ENCODE measurements at places on chromosomes 2 and 18. TPM values are rescaled to one million over a fixed set of nuclear protein-coding genes. Genes with fewer than 3 reads are reported as not detected.

ABCG8 gene
- total RNA-seq = not detected

DSC2 gene
- 17.2 TPM for total RNA-seq

CCDC141 gene
- total RNA-seq = 25.7 TPM

SLC1A4 gene
- total RNA-seq = 12.2 TPM

VIT gene
- 0.32 TPM for total RNA-seq

ALPP gene
- 9.5 TPM for total RNA-seq

PRKAG3 gene
- not detected for total RNA-seq

DNA sequence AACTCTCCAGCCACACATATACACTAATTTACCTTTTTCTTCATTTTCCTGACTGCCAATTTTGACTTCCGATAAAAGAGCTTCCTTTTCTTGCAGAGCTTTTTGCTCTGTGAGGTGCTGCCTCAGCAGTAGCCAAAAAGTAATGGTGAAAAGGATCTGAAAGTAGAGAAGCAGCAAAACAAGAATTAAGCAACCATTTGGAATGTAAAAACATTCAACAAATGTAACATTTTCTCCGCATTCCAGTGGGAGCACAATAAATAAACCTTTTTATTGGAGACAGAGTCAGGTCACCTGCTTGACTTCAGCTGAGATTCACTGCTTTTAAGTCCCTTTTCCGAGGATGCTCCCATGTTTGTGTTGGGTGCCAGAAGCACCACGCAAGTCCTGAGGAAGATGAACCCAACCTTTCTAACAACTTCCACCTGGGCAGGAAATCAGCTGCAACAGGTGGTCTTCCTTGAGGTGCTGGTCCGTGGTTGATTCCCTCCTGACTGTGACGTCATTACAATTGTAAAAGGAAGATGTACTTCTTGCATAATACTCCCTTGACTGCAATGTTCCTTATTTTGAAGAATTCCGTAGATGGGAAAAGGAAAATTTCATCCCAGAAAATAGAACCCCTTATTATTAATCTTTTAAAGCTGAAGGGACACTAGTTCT is 265.5 kb downstream of the NAPG start:
- no peaks in the 10 kb centered on the region for H3K27me3 ChIP-seq
- no peaks in the 10 kb centered on the region for H3K36me3 ChIP-seq
- no peak overlapping the region for H3K27ac ChIP-seq
- H3K4me3 ChIP-seq = no peak overlapping the region
- no peak for DNase-seq

- H3K4me3 ChIP-seq = no peak overlapping the region
- no peaks in the 10 kb centered on the region for H3K36me3 ChIP-seq
- no peak overlapping the region for H3K27ac ChIP-seq
- H3K4me1 ChIP-seq = no peaks in the 10 kb centered on the region
- H3K27me3 ChIP-seq = no peaks in the 10 kb centered on the region
- no peak for DNase-seq
Measured at GRCh38 chr2:7816233-7816632, 865.6 kb upstream of the ID2 start.

- no peaks in the 10 kb centered on the region for H3K4me1 ChIP-seq
- H3K27ac ChIP-seq = no peak overlapping the region
- no peaks in the 10 kb centered on the region for H3K27me3 ChIP-seq
- peak; percentile 57 for DNase-seq
- no peak overlapping the region for H3K4me3 ChIP-seq
Measured at GRCh38 chr18:48820483-48821250, 130.1 kb downstream of the SMAD7 start.

DNA sequence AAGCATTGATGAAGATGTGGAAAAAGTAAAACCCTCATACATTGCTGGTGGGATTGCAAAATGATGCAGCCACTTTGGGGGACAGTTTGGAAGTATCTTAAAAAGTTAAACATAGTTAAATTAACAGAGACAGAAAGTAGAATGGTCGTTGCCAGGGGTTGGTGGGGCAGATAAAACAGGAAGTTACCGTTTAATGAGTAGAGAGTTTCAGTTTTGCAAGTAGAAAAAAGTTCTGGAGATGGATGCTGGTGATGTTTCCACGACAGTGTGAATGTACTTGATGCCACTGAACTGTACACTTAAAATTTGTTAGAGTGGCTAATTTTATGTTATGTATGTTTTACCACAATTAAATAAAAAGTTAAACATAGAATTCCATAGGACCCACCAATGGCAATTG is 44.5 kb upstream of the EGR4 start:
- no peaks in the 10 kb centered on the region for H3K27me3 ChIP-seq
- no peak for DNase-seq
- no peak overlapping the region for H3K27ac ChIP-seq
- no peaks in the 10 kb centered on the region for H3K36me3 ChIP-seq

DNA sequence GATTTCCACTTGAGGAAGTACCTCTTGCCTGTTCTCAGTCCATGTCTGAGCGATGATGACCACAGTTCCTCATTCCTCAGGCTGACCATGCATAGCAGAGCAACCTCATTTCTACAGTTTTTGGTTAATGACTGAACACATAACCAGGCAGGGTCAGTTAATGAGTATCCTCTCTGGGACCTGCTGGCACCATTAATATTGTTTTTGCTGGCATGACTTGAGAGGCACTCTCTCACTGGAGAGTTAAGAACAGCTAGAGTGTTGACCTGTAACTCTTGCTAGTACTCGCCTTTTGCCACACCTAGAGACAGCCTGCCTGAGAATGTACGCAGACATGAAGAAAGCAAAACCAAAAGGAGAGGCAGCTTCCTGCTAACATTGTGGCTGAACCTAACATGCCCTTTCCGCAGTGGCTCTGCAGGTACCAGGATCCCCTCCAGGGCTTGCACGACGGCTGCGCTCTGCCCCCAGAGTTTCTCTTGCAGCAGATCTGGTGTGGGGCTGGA is 23.9 kb downstream of the PECR start:
- H3K4me3 ChIP-seq = peak overlapping the region; percentile 22
- peak; percentile 67 for DNase-seq
- H3K27ac ChIP-seq = peak overlapping the region; percentile 73
- H3K27me3 ChIP-seq = no peaks in the 10 kb centered on the region
- peaks cover 12% of the 10 kb centered on the region for H3K36me3 ChIP-seq
- peaks cover 10% of the 10 kb centered on the region for H3K4me1 ChIP-seq

DNA sequence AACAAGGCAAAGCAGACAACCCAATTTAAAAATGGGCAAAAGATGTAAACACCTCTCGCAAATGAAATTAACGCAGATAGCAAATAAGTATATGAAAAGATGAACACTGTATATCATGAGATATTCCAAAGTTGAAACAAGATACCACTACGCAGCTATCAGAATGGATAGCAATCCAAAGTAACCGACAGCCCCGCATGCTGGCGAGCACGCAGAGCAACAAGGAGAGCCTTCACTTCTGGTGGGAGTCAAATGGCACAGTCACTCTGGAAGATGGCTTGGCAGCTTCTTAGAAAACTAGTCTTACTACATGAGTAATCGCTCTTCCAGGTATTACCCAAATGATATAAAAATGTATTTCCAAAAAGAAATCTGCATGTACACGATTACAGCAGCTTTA is 1.4 kb downstream of the NDUFA10 start:
- no peak for DNase-seq
- peak overlapping the region; percentile 99 for H3K4me3 ChIP-seq
- peaks cover 15% of the 10 kb centered on the region for H3K4me1 ChIP-seq
- no peak overlapping the region for H3K27ac ChIP-seq

DNA sequence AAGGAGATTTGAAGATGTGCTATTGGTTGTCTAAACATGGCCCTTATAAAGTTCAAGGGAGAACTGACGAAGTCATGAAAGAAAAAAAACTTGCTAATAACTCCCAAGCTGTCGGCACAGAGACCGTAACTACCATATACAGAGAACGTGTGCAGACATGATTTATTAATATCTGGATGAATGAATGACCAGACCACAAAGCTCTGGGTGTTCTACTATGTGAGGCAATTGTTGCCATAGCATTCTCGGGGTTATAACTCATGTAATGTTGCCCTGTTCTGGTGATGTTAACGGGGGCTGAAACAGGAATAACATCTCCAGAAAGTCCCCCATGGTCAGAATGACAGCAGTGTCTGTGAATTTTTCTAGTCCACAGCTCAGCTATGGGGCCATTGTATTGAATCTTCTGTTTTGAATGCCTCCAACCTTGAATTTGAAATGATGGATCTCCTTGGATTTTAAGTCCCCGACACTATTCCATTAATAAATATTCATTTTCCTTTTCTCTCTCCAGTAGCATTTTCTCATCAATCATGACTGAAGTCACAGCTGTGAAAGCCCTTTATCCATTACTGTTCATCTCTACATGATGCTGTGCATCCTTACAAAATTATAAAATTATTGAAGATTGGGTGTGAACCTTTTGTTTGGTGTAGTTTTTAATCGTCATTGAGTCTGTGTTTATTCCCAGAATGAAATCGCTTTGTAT is 483.4 kb upstream of the KLHL29 start:
- no peak overlapping the region for H3K27ac ChIP-seq
- no peak overlapping the region for H3K4me3 ChIP-seq
- H3K27me3 ChIP-seq = no peaks in the 10 kb centered on the region
- DNase-seq = no peak
- no peaks in the 10 kb centered on the region for H3K36me3 ChIP-seq
- H3K4me1 ChIP-seq = no peaks in the 10 kb centered on the region

GRCh38 chr2:181393472-181393871 is 63.7 kb upstream of the ITGA4 start:
- H3K4me1 ChIP-seq = no peaks in the 10 kb centered on the region
- H3K27ac ChIP-seq = peak overlapping the region; percentile 44
- no peak for DNase-seq
- no peaks in the 10 kb centered on the region for H3K27me3 ChIP-seq
- H3K36me3 ChIP-seq = no peaks in the 10 kb centered on the region

DNA sequence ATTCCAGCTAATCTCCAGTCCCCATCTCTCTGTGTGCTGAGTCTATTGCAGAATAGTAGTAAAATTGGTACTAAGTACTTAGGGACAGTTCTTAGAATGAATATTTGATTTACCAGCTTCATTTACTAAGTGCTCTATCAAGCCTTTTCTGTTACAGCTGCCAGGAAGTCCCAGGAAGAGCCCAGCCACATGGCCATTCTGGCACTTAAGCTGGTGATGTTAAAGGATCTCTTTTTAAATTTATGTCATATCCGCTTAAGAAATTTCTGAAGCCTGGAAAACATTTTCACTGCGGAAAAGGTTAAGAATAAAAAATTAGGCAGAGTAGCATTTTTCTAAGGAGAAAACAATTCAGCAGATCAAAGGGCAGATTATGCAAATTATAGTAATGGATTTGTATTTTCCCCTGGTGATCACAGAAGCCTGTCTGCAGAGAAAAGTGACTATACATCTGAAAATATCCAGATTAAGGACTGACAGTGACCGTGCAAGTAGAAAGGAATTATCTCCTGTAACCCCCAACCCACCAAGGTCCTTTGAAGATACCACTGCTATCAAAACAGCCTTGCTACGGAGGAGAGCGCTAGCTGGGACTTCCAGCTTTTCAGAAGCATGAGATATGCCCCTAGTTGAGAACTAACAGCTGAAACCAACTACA is 260.8 kb downstream of the SH3BP4 start:
- H3K4me3 ChIP-seq = no peak overlapping the region
- no peaks in the 10 kb centered on the region for H3K4me1 ChIP-seq
- no peaks in the 10 kb centered on the region for H3K27me3 ChIP-seq
- no peaks in the 10 kb centered on the region for H3K36me3 ChIP-seq
- no peak overlapping the region for H3K27ac ChIP-seq

DNA sequence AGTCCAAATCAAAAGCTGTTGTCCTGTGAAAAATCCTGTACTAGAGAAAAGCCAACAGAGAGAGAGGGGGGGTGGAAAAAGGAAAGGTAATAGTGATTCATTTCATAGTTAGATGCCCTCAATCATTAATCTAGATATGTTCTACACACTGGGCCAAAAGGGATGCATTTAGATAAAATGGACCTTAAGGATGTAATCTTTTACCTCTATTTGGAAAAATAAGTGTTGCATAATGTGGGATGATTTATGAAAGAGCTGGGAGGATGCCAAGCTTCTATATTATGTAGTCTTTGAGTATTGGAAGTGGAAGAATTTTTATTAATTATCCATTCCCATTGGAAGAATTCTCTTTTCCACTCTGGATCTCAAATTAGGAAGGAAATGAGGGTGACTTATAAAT is 480.5 kb upstream of the ZEB2 start:
- no peak overlapping the region for H3K4me3 ChIP-seq
- no peak overlapping the region for H3K27ac ChIP-seq
- H3K36me3 ChIP-seq = no peaks in the 10 kb centered on the region
- H3K27me3 ChIP-seq = no peaks in the 10 kb centered on the region
- no peak for DNase-seq
- no peaks in the 10 kb centered on the region for H3K4me1 ChIP-seq

DNA sequence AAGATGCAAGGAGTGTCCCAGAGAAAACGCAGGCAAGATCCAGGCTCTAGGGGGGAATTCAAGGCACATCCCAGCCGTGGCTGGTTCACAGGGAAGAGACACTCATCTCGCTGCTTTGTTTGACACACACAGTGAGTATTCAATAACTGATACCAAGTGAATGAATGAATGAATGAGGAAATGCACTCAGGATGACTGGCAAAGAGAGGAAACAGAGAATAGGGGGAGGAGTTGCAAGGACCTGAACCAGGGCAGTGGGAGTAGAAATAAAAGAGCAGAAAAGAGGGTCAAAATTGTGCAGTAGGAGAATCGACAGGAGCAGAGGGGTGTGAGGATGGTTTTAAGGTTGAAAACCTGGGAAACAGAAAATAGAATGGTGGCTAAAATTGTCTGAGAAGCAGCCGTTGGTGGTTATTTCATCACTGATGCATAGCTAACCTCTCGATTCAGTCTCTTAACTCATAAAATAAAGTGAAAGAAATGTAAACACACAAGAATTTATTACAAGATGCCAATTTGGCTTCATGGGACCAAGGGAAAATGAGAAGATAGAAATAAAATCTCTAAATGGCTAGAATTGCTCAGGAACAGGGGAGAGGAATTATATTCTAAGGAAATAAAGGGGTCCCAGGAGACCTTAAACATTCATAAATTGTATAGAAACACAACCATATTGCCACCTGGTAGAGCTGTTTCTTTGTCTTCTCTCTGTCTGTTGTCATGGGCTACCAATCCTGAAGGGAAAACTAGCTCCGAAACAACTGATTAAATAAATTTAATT is 63.9 kb upstream of the PHLPP1 start:
- no peak overlapping the region for H3K27ac ChIP-seq
- no peaks in the 10 kb centered on the region for H3K4me1 ChIP-seq
- DNase-seq = no peak
- no peak overlapping the region for H3K4me3 ChIP-seq
- no peaks in the 10 kb centered on the region for H3K27me3 ChIP-seq

GRCh38 chr2:58634653-58635370 is 393.7 kb upstream of the FANCL start:
- no peak for DNase-seq
- no peaks in the 10 kb centered on the region for H3K4me1 ChIP-seq
- no peak overlapping the region for H3K27ac ChIP-seq
- H3K4me3 ChIP-seq = no peak overlapping the region

Data from upper lobe of right lung (tissue), 1 donor.